ENCODE measurements at places on chromosomes 1 and 21. TPM values are rescaled to one million over a fixed set of nuclear protein-coding genes. Genes with fewer than 3 reads are reported as not detected.

GRCh38 chr21:16879479-16879878, 633.4 kb upstream of the CXADR start:
- DNase-seq: no peak

DNA sequence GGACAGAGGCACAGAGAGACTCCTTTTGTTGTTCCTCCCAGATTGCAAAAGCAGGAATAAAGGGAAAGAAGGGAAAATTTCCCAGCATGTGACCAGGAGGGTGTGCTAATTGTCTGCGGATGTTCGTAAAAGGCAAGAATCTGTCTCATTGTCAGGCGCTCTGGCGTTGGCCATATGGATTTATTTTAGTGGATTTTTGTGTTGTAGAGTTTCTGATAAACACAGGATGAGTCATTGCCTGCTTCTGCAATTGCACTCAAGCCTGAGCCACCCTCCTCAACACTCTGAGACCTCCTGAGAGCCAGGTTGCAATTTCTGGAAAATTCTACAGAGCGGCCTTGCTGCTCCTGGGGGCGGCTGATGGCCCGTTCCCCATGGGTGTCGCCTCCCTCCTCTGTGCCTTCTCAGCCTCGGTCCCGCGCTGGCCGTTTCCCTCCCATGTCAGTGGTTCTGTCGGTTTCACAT, 227.7 kb downstream of the KAZN start:
- DNase-seq: peak; percentile 5

GRCh38 chr1:93681101-93681988, at the start of gene BCAR3:
BCAR3 (minus strand) TSS chr1:93681837; CDS start chr1:93674930, 6,907 bp downstream.
- DNase-seq: peak; percentile 80

DNA sequence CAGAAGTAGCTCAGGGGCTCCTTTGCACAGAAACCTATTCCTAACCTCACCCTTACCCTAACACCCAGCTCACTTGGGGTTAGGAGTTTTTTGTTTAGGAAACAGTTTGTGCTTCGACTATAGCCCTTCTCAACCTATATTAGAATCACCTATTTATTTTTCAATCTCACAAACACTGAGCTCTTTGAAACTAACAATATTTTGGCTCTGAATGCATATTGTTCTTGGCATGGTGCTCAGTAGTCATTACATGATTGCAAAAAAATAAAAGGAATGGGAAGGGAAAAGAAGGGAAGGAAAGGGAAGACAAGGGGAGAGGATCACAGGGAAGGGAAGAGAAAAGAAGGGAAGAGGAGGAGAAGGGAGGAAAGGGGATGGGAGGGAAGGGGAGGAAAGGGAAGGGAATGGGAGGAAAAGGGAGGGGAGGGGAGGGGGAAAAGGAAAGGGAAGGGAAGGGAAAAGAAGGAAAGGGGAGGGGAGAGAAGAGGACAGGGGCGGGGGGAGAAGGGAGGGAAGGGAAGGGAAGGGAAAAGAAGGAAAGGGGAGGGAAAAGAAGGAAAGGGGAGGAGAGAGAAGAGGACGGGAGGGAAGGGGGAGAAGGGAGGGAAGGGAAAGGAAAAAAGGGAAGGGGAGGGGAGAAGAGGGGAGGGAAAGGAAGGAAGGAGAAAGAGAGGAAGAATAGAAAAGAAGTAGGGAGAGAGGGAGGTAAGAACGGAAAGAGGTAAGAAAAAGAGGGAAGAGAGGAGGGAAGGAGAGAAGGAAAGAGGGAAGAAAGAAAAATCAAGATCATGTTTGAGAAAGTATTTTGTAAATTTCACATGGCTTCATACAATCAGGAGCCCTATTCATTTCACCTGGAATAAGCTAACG, 484.1 kb upstream of the NFIA start:
- no peak for DNase-seq

- peak; percentile 72 for DNase-seq
These were observed 7.0 kb upstream of the TRIM45 start for GRCh38 chr1:117128323-117129079.

The ZNF362 gene
- 17.0 TPM for total RNA-seq

DNA sequence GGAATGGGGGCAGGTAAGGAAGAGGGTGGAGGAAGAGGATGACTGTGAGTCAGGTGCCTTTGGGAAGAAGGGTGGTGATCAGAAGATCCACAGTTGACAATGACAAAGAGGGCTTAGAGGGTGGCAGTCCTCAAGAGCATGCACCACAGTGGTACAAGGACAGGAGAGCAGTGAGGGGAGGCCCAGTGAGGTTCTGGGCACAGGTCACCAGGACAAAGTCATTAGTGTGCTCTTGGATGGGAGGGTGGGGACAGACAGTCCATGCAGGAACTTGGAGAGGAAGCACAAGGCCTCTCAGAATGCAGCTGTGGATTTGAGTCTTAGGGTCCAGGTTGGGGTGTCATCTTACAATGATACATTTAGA, 75.1 kb downstream of the RHOU start:
- DNase-seq: no peak

The NBPF12 gene
- 8.9 TPM for total RNA-seq

DNA sequence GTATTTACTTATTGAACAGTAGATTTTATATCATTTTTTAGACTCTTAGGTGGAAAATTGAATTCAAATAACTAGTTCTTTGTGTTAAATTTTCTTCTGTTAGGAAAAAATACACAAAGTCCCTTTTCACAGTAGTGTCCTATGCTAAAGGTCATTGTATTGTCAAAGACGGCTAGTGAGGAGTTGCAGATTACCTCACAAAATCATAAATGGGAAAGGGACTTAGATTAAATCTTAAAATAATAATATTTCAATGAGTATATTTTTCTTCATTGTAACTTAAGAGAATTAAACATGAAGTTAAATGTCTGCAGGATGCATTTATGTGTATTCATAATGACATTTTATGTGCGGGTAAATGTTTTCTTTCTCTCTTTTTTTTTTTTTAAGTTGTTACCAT, 32.7 kb downstream of the LYPLAL1 start:
- no peak for DNase-seq

DNA sequence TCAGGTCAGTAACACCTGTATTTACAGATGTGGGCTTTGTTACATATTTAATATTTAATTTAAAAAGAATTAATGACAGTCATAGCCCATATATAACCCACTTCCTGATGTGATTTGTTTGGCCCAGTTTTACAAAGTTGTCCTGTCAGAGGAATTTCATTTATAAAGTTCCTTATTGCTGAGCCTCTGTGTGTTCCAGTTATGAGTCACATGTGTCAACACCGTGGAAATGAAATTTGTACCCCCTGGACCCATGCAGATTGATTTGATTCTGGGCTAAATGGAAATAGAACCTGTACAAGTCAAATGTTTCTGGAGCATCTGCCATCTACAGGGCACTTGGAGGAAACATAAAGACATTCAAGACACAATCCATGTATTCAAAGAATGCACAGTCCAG, 149.2 kb downstream of the CACNA1E start:
- no peak for DNase-seq

The KRTAP13-4 gene
- not detected for total RNA-seq

- DNase-seq: no peak
These were observed 45.6 kb downstream of the CHAF1B start for GRCh38 chr21:36430841-36431240.

DNA sequence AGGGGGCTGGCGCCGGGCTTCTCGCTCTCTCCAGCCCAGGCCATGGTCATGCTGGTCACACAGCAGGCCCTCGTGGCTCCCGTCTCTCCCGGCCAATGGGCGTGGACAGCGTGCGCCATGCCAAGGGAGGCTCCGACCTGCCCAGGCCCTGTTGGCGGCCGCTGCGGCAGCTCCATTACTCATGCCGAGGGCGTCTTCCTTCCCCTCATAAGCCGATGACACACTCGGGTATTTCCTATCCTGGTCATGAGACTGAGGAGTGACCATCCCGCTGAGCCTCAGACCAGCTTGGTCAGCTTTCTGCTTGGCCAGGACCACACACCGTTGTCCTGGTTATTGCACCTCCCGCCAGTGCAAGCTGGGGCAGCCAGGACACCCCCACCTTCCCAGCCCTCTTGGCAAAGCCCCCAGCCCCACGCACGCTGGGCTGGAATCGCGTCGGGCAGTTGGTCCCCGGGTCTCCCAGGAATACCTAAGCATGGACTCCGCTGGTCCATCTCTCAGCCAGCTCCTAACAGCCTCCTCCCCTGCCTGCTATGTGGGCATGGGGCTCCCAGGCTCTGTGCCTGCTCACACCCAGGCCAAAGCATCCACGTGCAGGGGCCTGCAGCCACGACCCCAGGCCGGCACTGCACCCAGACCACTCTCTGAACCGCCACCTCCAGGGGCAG, 49.8 kb downstream of the ARHGEF16 start:
- DNase-seq: peak; percentile 97

DNA sequence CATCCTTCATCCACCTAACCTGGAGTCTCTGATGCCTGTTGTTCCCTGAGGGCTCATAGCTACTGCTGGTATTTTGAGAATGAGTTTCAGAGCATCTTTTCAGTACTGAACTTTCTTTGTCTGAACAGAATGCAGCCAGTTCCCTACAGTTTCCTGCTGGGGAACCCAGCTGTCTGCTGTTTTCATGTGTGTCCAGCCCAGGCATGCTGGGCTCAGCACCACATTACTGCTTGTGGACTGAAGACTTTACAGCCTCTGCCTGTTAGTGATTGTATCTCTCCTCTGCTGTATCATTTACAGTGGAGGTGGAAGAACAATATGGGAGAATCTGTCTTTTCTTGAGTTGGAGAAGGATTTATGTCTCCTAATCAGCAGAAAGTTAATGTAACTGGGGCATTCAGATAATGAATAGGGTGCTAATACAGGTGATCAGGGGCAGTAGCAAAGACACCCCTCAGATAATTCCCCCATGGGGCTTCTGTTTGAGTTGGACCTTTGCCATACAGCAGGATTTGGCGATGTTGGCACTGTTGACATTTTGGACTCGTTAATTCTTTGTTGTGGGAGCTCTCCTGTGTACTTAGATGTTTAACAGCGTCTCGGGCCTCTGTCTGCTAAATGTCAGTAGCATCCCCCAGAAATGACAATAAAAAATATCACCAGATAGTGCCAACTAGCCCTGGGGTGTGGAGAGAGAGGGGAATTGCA, 207.7 kb downstream of the HHAT start:
- DNase-seq: no peak

The SIK1 gene
- total RNA-seq: 107 TPM

DNA sequence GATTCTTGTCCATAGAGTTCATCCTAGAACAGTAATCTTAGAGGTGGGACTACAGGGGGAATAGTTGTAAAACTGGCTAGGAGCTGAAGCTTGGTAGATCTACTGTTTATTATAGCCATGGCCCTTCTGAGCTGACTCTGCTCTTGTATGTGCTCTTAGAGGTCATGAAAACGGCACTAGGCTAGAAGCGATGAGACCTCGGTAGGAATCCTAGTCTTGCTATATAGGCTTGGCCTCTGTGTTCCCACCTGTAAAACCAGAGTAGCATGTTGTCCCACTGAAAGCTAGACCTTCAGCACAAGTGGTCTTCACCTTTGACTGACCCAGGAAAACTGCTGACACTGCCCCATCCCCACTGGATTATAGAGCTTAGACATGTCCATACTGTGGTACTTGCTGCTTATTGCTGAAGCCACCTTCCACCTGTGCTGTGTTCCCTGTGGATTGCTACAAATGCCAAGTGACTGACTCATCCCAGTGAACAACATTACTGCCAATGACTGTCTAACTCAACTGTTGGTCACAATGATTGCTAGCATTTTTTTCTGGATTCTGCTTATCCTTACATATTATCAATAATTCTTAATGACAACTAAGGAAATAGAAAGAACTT, 23.0 kb upstream of the PIGC start:
- peak; percentile 98 for DNase-seq

DNA sequence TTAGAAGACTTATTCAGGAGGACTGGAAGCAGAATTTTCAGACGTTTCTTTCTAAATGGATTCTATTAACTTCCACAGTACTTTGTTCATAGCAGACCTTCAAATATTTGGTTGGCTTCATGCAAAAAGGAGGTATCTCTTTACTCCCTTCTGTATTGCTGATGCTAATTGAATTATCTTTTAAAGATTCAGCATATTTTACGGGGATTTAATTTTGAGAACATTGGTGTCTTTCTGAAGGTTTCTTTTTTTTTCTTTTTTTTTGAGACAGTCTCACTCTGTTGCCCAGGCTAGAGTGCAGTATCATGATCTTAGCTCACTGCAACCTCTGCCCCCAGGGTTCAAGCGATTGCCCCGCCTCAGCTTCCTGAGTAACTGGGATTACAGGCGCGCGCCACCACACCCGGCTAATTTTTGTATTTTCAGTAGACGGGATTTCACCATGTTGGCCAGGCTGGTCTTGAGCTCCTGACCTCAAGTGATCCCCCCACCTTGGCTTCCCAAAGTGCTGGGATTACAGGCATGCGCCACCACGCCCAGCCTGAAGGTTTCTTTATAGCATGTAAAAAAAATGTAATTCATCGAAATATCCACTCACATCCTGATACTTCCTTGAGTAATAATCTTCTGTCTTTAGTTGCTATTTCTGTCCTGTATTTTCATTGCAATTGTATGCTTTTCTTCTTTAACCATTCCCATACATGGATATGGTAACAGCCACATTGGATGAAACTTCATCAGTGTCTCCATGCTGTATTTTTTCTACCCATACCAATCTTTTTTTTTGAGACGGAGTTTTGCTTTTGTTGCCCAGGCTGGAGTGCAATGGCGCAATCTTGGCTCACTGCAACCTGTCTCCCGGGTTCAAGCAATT, 14.5 kb downstream of the CNST start:
- DNase-seq: no peak

GRCh38 chr1:73813716-73814115, 384.3 kb downstream of the LRRIQ3 start:
- DNase-seq: peak; percentile 48

The FCRL2 gene
- total RNA-seq: not detected

DNA sequence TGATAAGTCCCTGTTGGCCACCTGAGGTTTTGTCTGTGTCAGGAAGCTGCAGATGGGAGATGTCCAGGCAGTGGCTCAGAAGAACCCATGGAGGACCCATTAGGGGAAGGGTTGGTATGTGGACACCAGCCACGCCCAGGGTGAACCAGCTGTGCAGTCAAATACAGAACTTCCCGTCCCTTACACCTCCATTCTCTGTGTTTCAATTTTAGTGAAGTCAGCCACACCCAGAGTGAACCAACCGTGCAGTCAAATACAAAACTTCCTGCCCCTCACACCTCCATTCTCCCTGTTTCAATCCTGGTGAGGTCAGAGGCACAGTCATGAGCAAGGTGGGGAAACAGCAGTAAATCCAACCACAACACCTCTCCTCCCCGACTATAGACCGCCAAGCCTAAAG, 27.4 kb downstream of the BACE2 start:
- no peak for DNase-seq

The ID3 gene
- total RNA-seq: 77.7 TPM

The MACO1 gene
- total RNA-seq: 13.6 TPM

The SYDE2 gene
- total RNA-seq: 6.8 TPM

The FAM151A gene
- total RNA-seq: not detected

- DNase-seq: no peak
These were observed 292.9 kb downstream of the PLA2G4A start for GRCh38 chr1:187121661-187122060.

The NBPF10 gene
- total RNA-seq: 1.4 TPM

All from PC-3 (cell line).